ENCODE measurements at places on chromosomes 12 and 14.

DNA sequence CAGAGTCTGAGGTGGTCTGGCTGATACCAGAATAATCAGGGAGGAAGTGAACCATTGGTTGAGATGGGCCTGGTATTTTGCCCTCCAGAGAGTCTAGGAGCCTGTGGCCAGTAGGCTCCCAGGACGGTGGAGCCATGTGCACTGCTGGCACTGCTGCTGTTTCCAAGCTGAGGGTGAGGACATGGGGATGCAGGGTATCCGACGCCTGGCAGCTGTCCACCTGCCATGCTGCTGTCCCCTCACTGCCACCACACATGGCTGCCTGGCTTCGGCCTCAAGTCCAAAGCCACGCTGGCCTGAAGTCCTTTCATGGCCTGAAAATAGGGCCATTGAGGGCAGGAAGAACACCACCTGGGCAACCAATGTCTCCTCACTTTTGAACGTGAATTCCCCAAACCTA is 8.6 kb downstream of the CACNA1C start:
- DNase-seq: no peak

DNA sequence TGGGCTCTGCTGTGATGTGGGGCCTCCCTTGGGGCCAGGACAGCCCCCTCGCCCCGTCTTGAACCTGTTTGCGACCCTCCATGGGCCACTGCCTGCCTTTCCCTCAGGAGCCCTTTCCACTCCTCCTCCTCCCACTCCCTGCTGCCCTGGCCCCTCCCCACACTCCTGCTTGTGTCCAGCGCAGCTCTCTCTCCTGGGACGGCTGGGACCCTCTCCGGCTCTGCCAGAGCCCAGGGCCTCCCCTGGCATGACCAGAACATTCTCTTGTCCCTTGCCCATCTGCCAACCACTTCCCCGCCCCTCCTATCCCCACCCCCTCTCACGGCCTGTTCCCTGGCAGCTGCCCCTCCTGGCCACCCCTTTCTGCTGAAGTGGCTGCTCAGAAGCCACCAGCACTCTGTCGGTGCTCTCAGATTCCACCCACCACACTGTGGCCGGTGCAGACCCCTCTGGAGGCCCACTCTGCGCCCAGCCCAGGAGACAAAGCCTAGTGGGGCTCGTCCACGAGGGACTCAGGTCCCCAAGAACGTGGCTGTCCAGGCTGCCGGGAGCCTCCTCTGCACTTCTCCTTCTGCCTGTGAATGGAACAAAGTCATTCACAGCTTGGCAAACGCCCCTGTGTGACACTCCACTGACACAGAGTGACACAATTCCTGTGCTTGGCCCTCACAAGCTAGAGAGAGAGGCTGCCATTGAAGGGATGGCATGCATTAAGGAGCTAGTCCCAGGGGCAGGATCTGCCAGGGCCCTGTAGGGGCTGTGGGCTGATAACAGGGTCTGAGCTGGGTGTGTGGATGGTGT is 1.4 kb downstream of the ASPG start:
- DNase-seq: no peak

- no peak for DNase-seq
Observed at GRCh38 chr12:4539167-4539870, 629 bp downstream of the RAD51AP1 start.

DNA sequence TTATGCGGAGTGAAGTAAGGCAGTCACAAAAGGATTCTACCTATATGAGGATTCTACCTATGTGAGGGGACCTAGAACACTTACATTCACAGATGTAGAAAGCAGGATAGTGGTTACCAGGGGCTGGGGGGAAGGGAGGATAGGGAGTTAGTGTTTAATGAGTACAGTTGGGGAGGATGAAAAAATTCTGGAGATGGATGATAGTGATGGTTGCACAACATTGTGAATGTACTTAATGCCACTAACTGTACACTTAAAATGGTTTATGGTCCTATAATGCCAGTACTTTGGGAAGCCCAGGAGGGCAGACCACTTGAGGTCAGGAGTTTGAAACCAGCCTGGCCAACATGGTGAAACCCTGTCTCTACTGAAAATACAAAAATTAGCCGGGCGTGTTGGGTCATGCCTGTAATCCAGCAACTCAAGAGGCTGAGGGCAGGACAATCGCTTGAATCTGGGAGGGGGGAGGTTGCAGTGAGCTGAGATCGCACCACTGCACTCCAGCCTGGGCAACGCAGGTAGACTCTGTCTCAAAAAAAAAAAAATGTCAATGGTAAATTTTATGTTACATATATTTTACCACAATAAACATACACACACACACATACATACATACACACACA is 25.4 kb downstream of the SVOP start:
- no peak for DNase-seq

DNA sequence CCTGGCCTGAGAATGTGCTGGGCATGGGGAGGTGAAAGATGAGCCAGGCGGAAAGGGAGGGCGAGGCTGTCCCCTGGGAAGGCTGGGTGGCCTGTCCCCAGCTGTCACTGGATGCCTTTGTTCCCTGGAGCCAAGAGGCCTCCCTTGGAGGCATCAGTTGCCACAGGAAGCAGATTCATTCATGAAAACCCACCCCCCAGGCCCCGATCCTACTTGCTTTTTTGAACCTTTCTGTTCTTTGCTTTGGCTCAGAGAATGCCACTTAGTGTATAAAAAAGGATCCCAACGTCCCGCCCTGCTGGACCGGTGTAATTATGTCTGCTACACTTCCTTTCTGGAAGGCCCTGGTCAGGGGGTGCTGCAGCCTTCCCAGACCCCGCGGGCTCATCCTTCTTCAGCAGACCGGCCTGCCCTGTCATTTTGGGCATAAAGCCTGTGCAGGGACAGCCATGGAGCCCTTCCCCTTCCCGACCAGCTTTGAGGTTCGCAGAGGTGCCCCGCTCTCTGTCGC is 220.2 kb downstream of the SLC41A2 start:
- no peak for DNase-seq

- DNase-seq: no peak
Observed at GRCh38 chr12:19045426-19045825, 84.1 kb upstream of the PLEKHA5 start.

GRCh38 chr12:127107744-127108143 is 1159.2 kb upstream of the TMEM132C start:
- DNase-seq: no peak

DNA sequence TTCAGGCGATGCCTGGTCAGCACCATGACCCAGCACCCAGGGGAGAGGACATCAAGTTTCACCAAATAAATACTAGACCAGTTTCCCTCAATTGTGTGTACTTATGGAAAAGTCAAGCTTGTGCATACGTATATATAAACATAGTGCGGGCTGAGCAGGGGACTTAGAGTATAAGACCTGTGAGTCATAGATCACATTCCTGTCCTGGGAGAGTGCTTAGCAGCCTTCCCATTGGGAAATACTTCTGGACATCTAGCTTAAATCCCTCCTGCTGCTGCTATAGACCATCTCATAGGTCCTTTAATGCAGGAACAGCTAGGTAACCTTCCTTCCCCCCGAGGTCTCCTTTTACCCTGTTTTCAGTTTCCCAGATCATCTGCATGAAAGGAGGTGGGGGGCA is 51.9 kb downstream of the PRMT8 start:
- no peak for DNase-seq

- DNase-seq: no peak
Observed at GRCh38 chr12:56898938-56899337, 35.3 kb downstream of the SDR9C7 start.

- no peak for DNase-seq
Observed at GRCh38 chr12:67690656-67691055, 42.1 kb downstream of the DYRK2 start.

- DNase-seq: no peak
Observed at GRCh38 chr14:21924479-21924878, 250.9 kb upstream of the OR4E1 start.

- no peak for DNase-seq
Observed at GRCh38 chr14:22476005-22476751, 112.8 kb downstream of the DAD1 start.

DNA sequence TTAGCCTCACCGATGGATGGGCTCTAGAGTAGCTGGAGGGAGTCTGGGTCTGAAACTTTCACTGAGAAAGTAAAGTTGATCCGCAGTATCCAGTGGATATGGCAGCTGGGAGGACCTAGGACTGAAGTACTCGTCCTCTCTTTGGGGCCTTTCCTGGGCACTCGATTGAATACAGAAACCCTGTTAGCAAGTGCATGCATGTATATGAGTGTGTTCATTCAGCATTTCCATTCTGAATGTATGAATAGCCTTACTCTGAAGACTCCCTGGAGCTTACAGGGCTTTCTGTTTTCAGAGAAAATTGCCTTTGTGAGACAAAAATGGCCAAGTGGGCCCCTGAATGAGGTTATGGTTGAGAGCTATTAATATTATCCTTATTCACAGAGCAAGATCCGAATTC is 62.8 kb downstream of the DAD1 start:
- DNase-seq: no peak

DNA sequence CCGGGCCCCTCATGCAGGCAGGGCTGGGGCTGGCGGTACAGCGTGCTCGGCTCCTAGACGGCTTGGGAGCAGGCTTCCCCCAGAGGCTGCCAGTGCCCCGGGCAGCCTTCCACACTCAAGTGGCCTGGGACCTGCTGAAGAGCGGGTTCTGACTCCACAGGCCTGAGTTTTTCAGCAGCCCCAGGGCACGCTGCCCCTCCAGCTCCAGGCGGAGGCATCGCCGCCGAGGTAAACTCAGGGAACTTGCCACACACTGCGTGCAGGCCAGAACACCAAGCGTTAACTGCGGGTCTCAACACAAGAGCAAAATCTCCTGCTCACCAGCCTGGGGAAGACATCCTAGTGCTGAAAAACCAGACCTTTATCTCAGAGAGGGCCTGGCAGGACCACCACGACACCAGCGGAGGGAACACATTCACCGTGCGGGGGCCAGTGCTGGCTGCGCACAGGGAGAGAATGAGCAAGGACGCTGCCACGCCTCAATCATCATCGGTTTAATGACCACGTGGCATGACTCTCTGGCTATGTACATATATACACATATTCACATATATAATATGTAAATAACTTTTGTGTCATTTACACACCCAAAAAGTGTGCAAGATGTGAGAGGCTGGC is 21.3 kb downstream of the PSMC1 start:
- DNase-seq: peak; percentile 72

- DNase-seq: no peak
Observed at GRCh38 chr14:101843665-101844064, 82.2 kb downstream of the PPP2R5C start.

DNA sequence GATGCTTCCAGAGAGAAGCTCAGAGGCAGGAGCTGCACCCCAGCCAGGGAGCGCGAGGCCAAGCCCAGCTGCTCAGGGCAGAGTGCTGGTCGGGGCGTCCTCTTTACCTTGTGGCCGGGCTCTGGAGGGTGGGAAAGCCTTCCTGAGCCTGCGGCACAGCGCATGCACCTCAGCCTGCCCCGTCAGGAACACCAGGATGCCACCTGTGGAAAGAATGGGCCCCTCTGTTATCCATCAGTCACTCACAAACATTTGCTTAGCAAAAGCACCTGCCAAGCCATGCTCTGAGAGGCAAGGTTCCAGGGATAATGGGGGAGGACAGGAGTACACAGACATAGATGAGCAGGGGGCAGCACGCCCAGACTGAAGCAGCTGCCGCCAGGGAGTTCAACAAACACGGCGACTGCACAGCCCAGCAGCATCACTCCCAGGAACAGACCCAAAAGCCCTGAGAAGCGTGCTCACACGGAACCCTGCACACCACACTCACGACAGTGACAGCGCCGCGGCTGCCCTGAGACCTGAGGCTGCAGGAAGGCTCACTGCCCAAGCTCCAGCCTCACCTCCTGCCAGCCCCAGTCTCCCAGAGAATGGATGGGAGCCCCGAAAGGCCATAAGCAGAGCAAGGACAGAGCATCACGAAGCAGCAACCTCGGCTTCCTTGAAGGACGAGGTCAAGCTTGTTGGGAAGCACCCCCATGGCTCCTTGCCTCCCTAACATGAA is 21.8 kb downstream of the DHX37 start:
- no peak for DNase-seq

GRCh38 chr12:116431677-116432300 is 127.4 kb upstream of the MAP1LC3B2 start:
- DNase-seq: no peak

DNA sequence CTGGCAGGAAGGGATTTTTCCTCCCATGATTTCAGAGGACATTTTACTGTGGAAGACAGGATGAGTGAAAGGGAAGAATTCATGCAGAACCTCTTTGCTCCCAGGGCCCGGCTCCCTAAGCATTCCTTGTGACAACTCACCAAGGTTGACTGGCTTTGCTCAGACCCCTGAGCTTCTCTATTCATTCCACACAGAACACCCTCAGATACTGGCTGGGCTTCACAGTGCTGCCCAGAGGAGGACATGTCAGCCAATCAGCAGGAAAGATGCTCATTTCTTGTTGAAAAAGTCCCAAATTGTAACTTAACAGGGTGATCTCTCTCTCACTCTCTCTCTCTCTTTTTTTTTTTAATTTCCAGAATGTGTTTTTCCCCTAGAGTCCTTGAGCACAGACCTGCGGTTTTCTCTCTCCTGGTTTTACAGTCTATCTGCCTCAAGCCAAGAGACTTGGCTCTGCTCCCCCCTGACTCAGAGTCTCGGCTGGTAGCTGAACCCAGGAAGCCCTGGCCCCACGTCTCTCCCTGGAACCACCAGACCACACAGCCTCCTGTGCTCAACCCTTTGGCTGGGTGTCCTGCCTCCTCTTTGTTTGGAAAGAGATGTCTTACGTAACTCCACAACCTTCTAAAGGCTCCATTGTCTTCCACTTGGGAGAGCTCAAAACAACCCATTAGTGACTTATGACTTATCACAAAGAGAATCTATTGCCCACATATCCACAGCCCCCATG is 43.9 kb downstream of the SSPN start:
- peak; percentile 94 for DNase-seq

DNA sequence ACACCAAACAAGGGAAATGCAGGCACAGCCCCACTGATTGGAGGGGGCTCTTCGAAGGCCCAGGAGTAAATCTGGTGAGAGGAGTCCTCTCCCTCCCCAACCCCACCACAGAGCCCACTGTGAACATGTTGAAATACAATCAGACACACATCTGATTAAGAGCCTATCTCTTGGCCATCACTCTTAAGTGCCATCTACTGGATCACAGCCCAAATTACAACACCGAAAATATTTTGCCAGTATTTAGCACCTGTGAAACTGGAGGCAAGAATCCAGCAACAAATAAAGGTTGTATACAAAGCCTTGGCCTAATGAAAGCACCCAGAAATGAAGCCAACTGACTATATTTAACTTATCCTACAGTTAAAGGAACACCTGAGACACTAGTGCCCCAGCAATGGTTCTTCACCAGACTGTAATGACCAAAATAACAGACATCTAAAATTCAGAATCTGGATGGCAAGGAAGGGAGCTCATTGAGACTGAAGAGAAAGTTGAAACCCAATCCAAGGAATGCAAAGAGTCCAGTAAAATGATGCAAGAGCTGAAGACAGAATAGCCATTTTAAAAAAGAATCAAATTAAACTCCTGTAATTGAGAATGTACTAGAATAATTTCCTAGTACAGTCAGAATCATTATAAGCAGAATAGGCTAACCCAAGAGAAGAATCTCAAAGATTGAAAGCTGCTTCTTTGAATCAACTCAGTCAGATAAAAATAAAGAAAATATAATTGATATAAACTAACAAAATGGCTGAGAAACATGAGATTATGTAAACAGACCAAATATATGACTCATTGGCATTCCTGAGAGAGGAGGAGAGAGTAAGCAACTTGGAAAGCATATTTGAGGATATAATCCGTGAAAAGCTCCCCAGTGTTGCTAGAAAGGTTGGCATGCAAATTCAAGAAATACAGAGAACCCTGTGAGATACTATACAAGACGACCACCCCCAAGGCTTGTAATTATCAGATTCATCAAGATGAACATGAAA is 1117.0 kb downstream of the FLRT2 start:
- no peak for DNase-seq
